ENCODE measurements at places on chromosomes 1 and 21. TPM values are rescaled to one million over a fixed set of nuclear protein-coding genes. Genes with fewer than 3 reads are reported as not detected.

GRCh38 chr1:63773815-63774616, at the start of gene ROR1:
TSS of gene ROR1 (plus strand) at chr1:63774017.
- peaks cover 39% of the 10 kb centered on the region for H3K4me1 ChIP-seq
- no peaks in the 10 kb centered on the region for H3K27me3 ChIP-seq
- no peaks in the 10 kb centered on the region for H3K36me3 ChIP-seq
- H3K27ac ChIP-seq: peak within 1 kb of the TSS; percentile 89
- H3K4me3 ChIP-seq: peak within 1 kb of the TSS; percentile 78

- H3K4me1 ChIP-seq: no peaks in the 10 kb centered on the region
- DNase-seq: no peak
- no peak overlapping the region for H3K4me3 ChIP-seq
- H3K27me3 ChIP-seq: no peaks in the 10 kb centered on the region
- H3K27ac ChIP-seq: no peak overlapping the region
Measured at GRCh38 chr1:172906778-172907592, 143.8 kb downstream of the TNFSF18 start.

DNA sequence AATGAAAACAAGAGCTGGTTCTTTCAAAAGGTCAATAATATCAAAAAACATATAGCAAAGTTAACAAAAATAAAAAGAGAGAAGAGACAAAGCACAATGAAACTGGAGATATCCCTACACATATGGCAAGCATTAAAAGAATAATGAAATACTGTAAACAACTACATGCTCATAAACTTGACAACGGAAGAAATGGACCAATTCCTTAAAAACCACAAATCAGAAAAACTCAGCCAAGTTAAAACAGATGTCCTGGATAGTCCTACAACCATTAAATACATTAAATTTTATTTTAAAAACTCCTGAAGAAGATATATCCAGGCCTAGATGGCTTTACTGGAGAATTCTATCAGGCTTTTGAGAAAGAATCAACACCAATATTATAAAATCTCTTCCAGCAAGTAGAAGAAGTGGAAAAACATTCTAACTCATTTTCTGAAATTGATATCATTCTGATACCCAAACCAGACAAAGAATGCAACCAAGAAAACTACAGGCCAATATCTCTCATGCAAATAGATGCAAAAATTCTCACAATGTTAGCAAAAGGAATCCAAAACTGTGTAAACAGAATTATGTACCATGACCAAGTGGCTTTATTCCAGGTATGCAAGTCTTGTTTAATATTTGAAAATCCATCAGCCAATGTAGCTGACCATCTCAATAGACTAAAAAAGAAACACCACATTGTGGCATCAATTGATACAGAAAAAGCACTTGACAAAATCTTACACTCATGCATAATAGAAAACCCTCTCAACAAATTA, 56.1 kb upstream of the LRRC7 start:
- no peaks in the 10 kb centered on the region for H3K36me3 ChIP-seq
- DNase-seq: no peak
- no peaks in the 10 kb centered on the region for H3K4me1 ChIP-seq
- H3K27me3 ChIP-seq: no peaks in the 10 kb centered on the region
- no peak overlapping the region for H3K4me3 ChIP-seq

GRCh38 chr1:88228114-88228513, 456.0 kb upstream of the PKN2 start:
- DNase-seq: no peak
- no peaks in the 10 kb centered on the region for H3K27me3 ChIP-seq
- no peaks in the 10 kb centered on the region for H3K4me1 ChIP-seq
- no peaks in the 10 kb centered on the region for H3K36me3 ChIP-seq
- no peak overlapping the region for H3K27ac ChIP-seq

GRCh38 chr1:47678464-47678980, 240.7 kb downstream of the FOXD2 start:
- no peak for DNase-seq
- H3K27ac ChIP-seq: no peak overlapping the region
- H3K27me3 ChIP-seq: no peaks in the 10 kb centered on the region
- peaks cover 8% of the 10 kb centered on the region for H3K4me1 ChIP-seq
- H3K4me3 ChIP-seq: no peak overlapping the region
- no peaks in the 10 kb centered on the region for H3K36me3 ChIP-seq

GRCh38 chr1:118075116-118075515, 109.9 kb downstream of the SPAG17 start:
- no peaks in the 10 kb centered on the region for H3K27me3 ChIP-seq
- H3K36me3 ChIP-seq: no peaks in the 10 kb centered on the region
- H3K4me1 ChIP-seq: no peaks in the 10 kb centered on the region
- DNase-seq: no peak
- H3K4me3 ChIP-seq: no peak overlapping the region

Gene BRINP2
- total RNA-seq: not detected

Gene PTPN22
- total RNA-seq: 8.1 TPM

Gene CBR3
- 19.3 TPM for total RNA-seq
